ENCODE measurements at places on chromosomes 16 and 17.

GRCh38 chr16:69165584-69165983, 21.4 kb upstream of the SNTB2 start:
- no peak for DNase-seq

DNA sequence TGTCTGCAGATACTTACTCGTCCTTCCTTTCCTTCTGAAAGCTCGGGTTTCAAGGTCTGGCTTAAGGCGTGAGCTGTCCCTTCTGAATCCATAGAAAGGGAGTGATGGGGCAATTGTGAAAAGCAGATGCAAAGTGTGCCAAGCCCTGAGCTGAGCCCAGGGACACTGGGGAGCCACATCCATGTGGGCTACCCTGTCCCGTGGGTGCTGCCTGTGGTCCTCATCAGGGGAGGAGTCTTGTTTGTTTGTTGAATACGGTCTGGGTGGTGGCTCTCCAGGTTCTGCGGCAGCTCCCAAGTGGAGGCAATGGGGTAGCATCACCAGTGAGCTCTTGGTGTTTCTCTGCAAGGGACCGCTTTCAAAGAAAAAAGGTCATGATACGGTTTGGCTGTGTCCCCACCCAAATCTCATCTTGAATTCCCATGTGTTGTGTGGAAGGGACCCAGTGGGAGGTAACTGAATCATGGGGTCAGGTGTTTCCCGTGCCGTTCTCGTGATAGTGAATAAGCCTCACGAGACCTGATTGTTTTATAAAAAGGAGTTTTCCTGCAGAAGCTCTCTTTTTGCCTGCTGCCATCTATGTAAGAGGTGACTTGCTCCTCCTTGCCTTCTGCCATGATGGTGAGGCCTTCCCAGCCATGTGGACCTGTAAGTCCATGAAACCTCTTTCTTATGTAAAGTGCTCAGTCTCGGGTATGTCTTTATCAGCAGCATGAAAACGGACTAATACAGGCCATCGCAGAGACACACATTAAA, 1.0 kb upstream of the ALG1 start:
- DNase-seq = no peak

DNA sequence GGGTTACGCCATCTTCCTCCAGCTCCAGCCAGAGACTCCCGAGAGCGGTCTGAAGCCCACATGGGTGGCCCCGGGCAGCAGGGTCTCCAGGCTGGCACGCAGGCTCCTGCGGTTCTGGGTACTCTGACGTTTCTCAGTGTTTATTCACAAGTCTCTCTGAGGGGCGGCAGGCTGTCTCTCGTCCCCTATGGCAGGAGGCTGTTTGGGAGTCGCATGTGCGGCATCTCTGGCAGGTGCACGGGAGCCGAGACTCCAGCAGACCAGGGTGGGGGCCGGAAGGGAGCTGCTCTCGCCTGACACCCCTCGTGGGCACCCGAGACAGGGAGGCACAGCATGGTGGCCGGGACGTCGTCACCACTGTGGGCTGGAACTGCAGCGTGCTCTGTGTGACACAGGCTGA, 48.1 kb downstream of the ZNF778 start:
- no peak for DNase-seq

DNA sequence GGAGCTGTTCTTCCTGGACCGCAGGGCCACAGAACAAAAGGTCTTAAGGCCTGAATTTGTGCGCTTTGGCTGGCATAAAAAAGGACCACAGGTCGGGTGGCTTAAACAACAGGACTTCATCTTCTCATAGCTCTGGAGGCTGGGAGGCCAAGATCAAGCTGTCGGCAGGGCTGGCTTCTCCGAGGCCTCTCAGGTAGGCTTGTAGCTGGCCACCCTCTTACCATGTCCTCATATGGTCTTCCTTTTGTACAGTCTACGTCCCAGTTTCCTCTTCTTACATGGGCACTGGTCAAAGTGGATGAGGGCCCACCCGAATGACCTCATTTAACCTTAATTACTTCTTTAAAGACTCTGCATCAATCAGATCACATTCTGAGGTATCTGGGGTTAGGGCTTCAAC, 257.6 kb downstream of the CBLN1 start:
- DNase-seq = no peak

DNA sequence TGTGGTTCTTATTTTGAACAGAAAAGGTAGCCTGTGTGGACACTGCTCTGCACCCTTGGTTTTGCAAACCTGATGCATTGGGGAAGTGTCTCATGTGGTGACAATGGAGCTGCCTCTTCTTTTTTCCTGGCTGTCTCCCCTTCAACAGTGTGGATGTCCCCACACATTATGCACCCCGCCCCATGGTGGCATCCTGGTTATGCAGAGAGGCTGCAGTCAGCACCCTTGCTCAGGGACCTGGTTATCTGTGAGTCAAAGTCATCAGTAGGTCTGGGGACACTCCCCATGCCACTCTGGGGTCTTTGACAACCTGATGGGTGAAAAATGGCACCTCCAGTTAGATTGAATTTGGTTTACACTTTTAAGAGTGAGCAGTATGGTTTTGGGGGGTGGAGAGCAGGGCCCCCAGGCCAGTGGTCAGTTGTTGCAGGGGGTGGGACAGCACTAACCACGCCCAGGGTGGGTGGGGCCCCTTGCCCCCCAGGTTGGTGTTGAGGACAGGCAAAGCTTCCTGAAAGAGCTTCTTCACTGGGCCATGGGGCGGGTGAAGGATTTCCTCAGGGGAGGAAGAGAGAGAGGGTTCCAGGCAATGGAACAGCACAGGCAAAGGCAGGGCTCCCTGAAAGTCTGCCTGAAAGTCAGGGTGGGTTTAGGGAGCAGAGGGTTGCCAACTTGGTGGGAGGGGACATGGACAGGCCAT, 24.6 kb upstream of the KCNJ12 start:
- DNase-seq = no peak

DNA sequence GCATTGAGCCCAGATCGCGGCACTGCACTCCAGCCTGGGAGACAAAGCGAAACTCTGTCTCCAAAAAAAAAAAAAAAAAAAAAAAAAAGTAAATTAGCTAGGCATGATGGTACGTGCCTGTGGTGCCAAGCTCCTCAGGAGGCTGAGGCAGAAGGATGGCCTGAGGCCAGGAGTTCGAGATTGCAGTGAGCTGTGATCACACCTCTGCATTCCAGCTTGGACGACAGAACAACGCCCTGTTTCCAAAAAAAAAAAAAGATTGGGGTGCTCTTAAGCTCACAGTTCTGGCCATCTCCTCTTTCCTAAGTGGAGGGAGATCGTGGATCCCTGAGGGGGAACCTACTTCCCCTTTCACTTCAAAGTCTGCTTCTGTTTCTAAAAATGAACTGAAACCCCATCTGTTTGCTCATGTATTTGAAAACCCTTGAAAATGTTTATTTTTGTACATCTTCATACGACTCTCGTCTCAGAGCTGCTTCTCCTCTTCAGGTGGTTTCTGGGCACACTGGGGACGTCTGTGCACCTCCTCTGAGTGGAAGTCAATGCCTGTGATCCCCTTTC, 138.8 kb downstream of the PRKCA start:
- no peak for DNase-seq

GRCh38 chr17:45258981-45259380, 2.9 kb downstream of the SPATA32 start:
- no peak for DNase-seq

DNA sequence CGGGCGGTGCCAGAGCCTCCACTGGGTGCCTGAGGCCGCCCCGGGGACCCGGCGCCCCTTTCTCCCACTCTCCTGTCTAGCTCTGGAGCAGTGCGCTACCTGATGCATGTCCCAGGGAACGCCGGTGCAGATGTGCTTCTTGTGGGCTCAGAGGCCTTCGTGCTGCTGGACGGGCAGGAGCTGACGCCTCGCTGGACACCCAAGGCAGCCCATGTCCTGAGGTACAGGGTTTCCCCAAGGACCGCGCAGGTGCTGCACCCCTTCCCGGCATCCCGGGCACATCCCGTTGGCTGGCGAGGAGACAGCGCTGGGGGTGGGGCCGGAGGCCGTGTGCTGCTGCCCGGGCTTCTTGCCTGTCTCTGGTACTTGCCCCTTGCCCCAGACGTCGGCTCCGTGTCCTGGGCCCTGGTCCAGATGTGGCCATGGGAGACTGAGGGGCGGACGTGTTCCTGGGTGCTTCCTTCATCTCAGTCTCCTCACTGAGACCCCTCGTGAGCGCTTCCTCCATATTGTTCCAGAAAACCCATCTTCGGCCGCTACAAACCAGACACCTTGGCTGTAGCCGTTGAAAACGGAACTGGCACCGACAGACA, 12.5 kb downstream of the RGS11 start:
- DNase-seq = no peak

- no peak for DNase-seq
These were observed 201.3 kb upstream of the IRX3 start for GRCh38 chr16:54487933-54488332.

DNA sequence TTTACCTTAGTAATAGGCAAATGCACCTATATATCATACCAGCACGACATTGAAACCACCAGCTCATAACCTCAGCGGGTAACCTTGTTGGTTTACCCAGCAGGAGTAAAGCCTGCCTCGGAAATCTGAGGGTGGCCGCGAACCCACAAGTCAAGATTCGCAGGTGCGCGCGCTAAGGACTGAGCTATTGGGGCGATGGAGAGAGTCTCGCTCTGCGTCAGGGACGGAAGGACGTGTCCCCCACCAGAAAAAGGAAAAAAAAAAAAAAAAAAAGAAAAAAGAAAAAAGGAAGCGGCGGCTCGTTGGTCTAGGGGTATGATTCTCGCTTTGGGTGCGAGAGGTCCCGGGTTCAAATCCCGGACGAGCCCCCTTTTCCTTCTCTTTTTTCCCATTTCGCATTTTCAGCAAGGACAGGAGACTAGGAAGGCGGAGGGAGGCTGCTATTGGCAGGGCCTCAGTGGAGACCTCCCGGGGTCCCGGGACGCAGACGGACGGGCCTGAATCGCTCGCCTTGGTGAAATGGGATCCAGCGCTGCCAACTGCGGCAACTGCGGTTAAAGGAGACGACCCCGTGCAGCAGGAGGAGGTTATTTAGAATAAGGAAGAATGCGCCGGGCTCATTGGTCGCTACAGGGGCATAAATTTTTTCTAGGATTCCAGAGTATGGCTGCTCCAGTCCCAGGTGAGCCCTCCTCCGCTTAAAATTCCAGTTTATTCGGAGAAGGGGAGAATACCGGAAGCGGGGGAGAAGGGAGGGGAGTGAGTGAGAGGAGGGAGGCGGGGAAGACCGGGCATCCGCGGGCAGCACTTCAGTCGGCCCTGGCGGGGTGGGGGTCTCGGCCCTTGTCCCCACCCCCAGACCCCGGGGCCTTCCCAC, at the start of gene OR1F1:
TSS of gene OR1F1 (plus strand) at position 407 of the 877 bp plus-strand sequence.
- no peak for DNase-seq

DNA sequence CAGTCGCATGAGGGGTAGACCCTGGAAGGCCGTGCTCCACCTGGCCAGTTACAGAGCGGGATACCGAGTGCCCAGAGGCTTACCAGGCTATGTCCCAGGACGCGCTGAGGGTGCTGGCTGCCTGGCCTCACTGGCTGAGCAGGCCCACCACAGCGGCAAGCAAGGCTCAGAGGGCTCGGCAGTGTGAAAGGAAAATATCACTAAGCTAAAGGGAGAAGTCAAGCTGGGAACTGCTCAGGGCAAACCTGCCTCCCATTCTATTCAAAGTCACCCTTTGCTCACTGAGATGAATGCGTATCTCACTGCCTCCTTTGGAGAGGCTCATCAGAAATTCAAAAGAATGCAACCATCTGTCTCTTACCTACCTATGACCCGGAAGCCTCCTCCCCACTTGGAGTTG, 37.4 kb downstream of the CCDC57 start:
- no peak for DNase-seq

- DNase-seq = no peak
These were observed 37.1 kb downstream of the TRIM25 start for GRCh38 chr17:56876766-56877179.

Measured in colonic mucosa (tissue), 4 donors.